ENCODE measurements at places on chromosomes 4 and X.

- DNase-seq, result no peak
Measured at GRCh38 chr4:6345096-6345830, 75.6 kb downstream of the WFS1 start.

GRCh38 chrX:112083624-112084326 is 1.2 kb upstream of the TRPC5 start:
- DNase-seq, result no peak

DNA sequence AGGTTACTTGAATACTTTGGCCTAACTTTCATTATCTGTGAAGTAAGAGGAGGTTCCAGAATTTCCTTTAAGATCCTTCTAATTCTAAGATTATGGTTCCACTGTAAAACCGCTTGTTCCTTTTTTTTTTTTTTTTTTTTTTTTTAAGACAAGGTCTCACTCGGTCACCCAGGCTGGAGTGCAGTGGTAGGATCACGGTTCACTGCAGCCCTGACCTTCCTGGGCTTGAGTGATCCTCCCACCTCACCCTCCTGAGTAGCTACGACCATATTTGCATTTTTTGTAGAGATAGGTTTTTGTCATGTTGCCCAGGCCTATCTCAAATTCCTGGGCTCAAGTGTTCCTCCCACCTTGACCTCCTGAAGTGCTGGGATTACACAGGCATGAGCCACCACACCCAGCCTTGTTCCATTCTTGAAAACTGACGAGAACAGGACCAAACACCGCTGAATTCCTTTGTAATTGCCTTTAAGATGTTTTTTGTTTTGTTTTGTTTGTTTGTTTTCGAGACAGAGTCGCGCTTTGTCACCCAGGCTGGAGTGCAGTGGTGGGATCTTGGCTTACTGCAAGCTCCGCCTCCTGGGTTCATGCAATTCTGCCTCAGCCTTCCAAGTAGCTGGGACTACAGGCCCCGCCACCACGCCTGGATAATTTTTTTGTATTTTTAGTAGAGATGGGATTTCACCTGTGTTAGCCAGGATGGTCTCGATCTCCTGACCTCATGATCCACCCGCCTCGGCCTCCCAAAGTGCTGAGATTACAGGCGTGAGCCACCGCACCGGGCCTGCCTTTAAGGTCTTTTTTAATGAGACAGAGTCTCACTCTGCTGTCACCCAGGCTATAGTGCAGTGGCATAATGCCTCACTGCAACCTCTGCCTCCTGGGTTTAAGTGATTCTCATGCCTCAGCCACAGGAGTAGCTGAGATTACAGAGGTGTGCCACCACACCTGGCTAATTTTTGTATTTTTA is 6.8 kb downstream of the PDS5A start:
- no peak for DNase-seq

DNA sequence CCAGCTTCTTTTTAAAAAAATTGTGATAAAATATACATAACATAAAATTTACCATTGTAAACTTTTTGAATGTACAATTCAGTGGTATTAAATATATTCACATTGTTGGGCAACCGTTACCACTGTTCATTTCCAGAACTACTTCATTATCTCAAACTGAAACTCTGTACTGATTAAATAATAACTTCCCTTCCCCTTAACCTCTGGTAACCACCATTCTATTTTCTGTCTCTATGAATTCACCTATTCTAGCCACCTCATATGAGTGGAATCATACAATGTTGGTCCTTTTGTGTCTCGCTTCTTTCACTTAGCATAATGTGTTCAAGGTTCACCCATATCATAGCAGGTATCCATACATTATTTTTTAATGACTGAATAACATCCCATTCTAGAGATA is 8.3 kb downstream of the GPR50 start:
- no peak for DNase-seq

DNA sequence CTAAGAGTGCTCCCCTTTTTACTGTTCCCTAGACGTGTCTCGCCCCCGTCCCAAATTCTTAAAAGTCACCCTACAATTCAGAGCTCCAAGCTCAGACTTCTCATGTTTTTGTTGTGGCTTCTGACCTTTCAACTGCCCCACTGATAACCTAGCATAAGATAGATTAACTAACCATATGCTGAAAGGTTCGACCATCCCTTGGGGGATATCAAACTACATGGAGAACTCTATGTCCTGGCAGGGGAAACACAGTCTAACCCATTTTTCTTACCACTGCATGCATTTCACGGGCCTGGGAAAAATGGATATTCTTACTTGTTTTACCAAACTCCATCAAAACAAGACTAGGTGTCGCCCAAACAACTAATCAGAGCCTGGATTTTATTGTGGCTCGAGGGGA is 236.4 kb upstream of the MID1 start:
- no peak for DNase-seq

GRCh38 chr4:121951521-121952110 is at the start of gene TRPC3:
TRPC3 (minus strand) TSS chr4:121952060; CDS start chr4:121951680, 380 bp downstream.
- DNase-seq, result peak; percentile 42

- no peak for DNase-seq
Measured at GRCh38 chr4:85522836-85523235, 47.9 kb downstream of the ARHGAP24 start.

GRCh38 chr4:103757631-103758030 is 37.8 kb upstream of the TACR3 start:
- DNase-seq, result no peak

DNA sequence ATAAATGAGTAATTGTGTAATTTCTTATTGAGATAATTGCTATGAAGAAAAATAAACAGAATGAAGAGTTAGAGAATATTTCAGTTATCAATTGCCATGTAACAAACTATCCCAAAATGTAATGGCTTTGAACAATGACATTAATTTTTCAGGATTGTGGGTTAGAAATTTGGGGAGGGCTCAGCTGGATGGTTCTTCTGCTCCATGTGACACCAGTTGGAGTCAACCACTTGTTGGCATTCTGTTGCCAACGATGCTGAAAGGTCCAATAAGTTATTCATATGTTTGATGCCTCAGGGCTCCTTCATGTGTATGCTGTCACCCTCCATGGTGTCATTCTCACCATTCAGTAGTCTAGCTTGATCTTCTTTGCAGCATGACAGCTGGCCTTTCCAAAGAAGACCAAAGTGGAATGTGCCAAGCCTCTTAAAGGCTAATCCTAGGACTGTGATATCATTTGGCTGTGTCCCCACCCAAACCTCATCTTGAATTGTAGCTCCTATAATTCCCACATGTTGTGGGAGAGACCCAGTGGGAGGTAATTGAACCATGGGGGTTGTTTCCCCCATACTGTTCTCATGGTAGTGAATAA is 20.9 kb upstream of the CCDC149 start:
- DNase-seq, result no peak

GRCh38 chrX:148134578-148134977 is 153.4 kb downstream of the FMR1NB start:
- no peak for DNase-seq

DNA sequence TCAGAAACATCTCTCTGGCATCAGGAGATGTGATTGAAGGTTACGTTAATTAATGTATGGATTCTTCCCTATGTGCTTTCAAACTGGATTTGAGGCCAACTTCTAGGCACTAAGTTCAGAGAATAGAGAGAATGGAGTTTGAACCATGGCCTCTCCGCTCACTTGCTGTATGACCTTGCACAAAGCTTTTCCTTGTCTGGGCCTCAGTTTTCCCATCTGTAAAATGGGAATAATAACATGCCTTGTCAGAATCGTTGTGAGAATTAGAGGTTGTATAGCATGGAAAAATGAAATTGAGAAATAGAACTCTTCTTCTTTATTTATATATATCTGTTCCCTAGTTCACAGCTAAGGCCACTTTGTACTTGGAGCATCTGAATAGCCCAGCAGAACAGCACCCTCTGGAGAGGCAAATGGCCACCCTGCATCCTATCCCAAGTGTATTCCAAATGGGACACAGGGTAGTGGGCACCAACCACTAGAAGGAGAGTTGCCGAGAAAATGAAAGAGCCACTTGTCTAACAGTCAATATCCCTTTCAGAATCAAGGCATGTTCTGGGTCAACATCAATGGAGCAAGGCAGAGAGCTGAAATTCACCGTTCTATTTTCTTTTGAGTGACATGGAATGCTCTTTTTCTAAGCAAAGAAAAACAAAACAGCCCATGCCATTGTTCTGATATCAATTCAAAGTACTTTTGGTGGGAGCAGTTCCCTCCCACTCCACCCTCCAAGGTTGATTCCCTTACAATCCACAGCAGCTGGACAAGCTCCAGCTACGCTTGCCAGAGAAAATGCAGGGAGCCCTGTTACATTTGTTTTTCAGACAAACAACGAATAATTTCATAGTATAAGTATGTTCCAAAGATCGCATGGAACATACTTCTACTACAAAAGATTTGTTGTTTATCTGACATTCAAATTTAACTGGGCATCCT is 23.3 kb upstream of the MTM1 start:
- peak; percentile 58 for DNase-seq

DNA sequence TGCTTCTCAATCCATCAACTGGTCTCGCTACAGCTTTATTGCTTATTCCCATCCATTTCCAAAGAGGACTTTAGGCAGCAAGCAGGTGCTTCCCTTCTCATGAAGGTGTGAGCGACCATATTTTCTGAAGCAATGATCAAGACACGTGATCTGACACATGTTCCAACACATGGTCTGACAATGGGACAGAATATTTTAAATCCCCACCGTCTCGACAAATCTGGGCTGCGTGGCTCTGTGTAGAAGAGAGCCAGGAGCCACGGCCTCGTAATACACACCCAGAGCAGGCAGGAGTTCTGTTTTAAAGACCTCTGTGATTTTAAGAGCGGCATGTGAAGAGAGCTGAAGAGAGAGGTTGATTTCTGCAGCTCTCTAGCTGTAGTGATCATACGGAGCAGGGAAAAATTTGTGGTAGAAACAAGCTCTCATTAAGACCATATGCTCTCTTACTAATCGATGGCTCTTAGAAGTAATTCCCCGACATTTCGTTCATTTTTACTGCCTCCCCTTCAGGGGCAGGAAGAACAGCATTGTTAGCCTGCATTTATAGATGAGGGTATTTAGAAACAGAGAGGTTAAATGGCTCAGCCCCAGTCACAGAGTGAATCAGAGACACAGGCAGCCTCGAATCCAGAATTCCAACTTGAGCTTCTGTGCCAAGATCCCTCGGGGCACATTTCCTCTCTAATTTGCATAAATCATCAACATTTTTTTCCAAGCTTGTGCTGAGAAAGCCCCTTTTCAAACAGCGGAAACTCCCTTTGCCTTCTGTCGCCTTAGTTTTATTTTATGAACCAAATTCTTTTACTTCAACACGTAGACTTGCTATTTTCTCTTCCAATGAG is 91.0 kb upstream of the BCOR start:
- DNase-seq, result no peak

DNA sequence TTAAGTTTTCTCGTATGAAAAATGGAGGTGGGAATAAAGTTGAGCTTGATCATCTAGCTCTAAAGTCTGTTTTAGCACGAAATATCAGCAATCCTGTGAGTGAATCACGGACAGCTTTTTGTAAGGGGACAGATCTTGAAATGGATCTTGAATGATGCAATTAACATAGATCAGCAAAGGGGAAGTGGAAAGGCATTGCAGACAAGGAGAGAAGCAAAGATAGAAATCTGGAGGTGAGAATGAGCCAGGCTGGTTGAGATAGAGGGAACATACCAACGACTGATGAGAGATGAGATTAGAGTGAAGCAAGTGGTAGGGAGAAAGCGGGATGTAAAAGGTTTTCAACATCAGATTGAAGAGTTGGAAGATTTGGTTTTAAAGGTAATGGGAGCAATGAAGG is 4.6 kb upstream of the DGKK start:
- DNase-seq, result no peak

- DNase-seq, result no peak
Measured at GRCh38 chr4:41178372-41179370, 35.7 kb downstream of the APBB2 start.

DNA sequence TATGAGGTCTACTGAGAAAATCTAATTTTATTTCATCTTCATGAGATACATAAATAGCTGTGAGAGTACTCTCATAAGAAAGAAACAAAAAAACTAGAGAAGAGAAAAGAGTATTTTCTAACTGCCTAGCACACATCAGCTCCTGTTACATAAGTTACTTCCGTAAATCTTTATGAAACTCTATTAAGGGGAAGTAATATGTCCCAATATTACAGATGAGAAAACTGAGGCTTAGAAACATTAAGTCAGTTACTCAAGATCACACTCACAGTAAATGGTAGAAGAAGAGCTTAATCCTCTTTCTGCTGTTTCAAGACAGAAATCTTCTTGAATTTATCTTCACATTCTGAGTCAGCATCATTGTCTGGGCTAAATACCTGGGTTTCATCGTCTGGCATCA is 164.1 kb downstream of the DTHD1 start:
- no peak for DNase-seq

DNA sequence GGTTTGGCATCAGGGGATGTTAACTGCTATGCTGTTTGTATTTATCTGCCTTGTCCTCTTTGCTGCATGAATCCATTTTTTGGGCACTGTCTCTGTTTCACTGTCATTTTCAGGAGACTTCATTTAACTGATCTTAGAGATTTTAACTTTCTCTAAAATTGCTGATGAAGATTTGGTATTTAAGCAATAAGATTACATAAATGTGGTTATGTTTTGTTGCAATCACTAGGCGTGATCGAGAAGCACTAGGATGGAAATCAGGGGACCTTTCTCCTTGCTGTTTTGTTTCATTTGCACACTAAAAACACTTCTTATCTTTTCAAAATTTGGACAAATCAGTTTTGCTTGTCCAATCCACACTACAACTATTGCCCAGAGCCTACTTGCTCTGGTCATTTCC is 15.4 kb downstream of the CXCL2 start:
- no peak for DNase-seq

DNA sequence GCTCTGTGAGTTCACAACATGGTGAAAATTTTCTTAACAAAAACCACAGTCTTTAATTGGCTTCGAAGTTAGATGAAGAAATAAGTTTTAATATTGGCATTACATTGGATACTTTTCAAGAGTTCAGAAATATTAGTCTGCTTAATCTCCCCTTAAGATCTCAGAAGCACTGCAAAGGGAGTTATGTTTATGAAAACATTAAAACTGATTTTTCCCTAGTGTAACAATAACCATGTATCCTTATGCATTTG is 1.5 kb downstream of the SETD7 start:
- DNase-seq, result no peak

GRCh38 chr4:100836929-100837328 is 319.1 kb upstream of the EMCN start:
- no peak for DNase-seq

- no peak for DNase-seq
Measured at GRCh38 chr4:19684084-19684483, 567.6 kb upstream of the SLIT2 start.

All from left cardiac atrium (tissue), 4 donors.